ENCODE measurements at places on chromosomes 2 and 18. TPM values are rescaled to one million over a fixed set of nuclear protein-coding genes. Genes with fewer than 3 reads are reported as not detected.

Gene ZNF892
- 5.8 TPM for total RNA-seq

- DNase-seq = peak; percentile 17
Measured at GRCh38 chr2:232980683-232981082, 32.4 kb downstream of the NGEF start.

DNA sequence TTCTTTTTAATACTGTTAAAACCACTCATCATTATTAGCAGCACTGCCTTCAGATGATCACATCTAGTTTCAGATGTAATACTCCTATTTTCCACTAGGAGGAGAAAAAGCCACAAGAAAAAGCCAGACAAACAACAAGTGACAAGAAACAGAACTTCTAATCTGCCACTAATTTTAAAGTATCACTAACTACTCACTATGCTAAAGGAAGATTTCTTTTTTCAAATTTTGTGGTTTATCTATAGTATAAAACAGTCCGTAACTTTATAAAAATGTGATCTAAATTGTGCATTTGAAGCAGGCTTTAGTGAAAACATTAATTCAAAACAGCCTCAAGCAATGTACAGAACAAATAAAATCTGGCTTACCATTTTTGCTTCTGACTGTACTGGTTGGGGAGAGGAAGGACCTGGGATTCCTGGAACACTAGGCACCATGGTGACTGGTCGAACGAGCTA is 56.8 kb downstream of the ATF2 start:
- DNase-seq = peak; percentile 66

GRCh38 chr2:73897240-73897583 is 4.4 kb downstream of the ACTG2 start:
- no peak for DNase-seq

- DNase-seq = no peak
Measured at GRCh38 chr2:172092716-172093415, 7.6 kb downstream of the DLX1 start.

Data from bronchial epithelial cell (primary cell).